Ascending aorta (tissue), 2 donors: ENCODE measurements at places on chromosomes 2 and 18. TPM values are rescaled to one million over a fixed set of nuclear protein-coding genes. Genes with fewer than 3 reads are reported as not detected.

Gene SPC25
- total RNA-seq: not detected

Gene UGT1A1
- not detected for total RNA-seq

Gene TCF23
- total RNA-seq: not detected

Gene FEV
- total RNA-seq: not detected

Gene AAMP
- total RNA-seq: 73.7 TPM

Gene ALK
- total RNA-seq: not detected

Gene TTN
- total RNA-seq: 7.6 TPM

Gene CRACDL
- total RNA-seq: 51.9 TPM

Gene APCDD1
- 77.0 TPM for total RNA-seq

Gene LOXHD1
- not detected for total RNA-seq

Gene GPN1
- total RNA-seq: 13.1 TPM

Gene SP5
- total RNA-seq: 2.8 TPM

Gene SAG
- total RNA-seq: not detected

Gene DSG2
- total RNA-seq: 10.5 TPM
